Hematopoietic multipotent progenitor cell treated with erythropoietin and hydrocortisone succinate and interleukin-3 and kit ligand, for 17 days (in vitro differentiated cells): ENCODE measurements at places on chromosomes 13 and 19.

DNA sequence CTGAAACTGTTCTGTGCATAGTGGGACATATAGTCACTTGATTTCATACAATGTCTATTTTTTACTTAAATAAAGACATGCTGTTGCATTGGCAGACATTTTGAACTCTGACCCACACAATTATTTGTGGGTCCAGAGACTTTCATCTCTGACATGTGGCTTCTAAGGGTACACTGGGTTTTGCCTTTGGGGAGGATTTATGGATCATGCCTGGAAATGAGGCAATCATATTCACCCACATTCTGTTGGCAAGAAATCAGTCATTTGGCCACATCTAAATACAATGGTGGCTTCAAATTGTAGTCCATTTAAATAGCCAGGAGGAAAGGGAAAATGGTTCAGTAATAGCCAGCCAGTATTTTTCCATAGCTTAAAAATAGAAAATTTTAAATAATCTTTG, 238.3 kb upstream of the KLF12 start:
- DNase-seq, result no peak

DNA sequence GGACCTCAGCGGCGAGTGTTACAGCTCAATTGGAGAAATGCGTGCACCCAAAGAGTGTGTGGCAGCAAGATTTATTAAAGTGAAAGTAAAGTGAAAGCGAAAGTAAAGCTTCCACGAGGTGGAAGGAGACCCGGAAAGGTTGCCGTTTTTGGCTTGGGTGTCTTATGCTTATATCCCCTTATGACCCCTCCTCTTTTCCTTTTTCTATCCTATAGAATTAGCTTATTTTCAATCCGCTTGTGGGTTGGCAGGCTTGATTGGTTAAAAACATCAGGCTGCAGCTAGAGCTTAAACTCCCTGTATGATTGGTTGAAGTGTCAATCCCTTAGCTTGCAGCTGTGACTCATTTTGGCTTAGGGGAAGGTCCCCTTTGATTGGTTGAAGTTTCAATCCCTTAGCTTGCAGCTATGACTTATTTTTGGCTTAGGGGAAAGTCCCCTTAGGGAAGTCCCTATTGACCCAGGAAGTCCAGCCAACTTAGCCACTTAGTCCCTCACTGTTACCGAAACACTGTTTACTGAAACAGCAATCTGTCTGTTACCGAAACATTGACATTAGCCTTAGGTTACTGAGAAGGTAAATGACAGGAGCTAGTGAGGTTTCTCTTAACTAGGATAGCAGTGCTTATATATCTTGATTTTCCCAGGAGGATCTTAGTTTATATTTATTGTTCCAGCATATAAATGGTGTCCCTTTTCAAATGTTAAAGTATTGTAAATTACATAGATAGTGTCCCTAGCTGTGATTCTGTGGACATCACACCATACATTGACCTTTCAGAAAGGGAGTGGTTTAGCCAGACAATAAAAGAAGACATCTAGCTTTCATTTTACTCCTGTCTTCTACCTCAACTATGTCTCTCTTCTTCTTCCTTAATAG, 575.8 kb downstream of the DACH1 start:
- DNase-seq, result peak; percentile 72

DNA sequence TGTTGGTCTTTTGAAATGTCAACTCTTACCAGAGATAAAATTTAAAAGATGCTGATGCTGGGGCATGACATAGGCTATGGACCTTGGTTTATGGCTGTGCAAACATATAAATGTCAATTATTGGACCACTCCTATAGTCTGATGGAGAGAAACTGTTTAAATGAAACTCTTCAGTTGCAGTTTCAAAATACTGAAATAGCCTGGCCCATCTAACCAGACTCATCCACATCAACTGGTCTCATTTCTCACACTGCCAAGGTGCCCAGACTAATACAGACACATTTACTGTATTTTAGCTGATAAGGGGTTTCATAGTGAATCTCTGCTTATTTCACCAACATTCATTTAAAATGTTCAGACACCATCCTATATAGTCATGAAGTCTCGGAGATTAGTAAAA, 19.9 kb downstream of the SERPINE3 start:
- DNase-seq, result no peak

DNA sequence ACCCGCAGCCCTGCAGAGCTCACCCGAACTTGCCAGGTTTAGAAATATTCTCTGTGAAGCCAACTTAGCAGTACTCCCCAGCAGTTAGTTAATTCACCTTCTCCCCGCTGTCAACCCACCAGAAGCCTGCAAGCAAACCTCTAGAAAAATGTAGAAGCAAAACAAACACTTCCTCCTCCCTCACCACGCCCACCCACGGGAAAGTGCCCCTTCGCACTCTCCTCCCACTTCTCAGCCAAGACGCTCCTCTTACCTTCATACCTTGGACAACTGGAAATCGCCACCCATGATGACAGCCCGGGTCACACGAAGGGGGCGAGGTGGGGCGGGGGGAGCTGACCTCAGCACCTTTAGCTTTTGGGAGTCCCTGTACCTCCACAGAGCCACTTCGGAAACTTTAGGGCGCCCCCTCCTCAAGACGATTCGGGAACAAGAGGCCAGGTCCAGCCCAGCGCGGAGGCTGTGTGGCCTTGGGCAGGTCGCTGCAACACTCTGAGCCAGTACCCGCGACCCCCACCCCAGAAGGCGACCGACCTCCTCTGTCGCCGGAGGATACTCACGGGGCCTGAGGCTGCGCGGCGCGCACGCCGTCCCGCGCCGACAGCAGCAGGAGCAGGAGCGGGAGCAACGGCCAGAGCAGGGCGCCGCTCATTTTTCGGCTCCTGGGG, 485 bp downstream of the CPAMD8 start:
- no peak for DNase-seq

DNA sequence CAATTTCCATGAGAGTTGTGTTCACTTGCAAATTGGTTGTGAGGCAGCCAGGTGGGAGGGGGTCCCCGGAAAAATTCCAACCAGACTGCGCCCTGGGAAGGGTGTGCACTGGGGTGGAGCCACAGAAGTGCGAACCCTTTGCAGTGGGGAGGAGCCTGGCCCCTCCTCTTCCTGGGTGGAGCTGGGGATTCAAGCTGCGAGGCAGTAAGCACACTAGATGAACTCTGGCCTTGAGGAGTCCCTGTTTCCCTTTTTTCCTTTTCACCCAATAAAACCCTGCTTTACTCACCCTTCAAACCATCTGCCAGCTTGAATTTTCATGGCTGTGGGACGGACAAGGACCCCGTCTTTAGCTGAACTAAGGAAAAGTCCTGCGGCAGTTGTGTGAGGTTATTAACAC, 31.0 kb upstream of the MBNL2 start:
- peak; percentile 17 for DNase-seq

DNA sequence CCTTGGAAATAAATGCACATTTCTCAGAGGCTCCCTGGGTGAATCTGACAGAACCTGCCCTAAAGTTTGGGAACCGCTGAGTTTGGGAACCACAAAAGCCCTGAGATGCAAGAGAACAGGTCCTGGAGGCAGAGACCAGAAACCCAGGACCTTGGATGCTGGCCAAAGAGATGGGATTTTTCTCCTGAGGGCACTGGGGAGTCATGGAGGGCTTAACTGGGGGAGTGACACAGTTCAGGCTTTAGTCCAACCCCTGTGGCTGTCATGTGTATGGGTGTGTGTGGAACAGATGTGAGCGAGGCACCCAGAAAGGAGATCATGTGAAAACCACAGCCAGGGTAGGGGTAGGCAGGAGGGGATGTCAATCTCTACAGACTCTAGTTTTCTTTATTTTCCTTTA, 3.9 kb upstream of the NCCRP1 start:
- DNase-seq, result no peak

DNA sequence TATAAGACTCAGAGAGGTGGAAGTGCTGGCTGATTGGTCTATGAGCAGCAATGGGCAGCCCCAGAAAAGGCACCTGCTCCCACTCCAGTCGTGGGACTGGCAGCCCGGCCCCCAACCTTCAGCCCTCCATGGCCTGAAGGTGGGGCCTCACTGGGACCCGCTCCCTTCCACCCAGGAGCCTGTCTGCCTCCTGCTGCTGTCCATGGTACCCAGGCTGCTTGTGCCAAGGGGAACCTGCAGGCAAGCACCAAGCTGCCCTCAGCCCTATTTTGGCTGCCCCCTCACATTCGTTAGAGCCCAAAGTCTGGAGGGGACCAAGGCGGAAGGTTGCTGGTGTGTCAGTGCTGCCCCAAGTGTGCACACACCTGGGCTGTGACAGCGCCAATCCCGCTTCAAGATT, 2304.9 kb downstream of the PCDH9 start:
- no peak for DNase-seq

DNA sequence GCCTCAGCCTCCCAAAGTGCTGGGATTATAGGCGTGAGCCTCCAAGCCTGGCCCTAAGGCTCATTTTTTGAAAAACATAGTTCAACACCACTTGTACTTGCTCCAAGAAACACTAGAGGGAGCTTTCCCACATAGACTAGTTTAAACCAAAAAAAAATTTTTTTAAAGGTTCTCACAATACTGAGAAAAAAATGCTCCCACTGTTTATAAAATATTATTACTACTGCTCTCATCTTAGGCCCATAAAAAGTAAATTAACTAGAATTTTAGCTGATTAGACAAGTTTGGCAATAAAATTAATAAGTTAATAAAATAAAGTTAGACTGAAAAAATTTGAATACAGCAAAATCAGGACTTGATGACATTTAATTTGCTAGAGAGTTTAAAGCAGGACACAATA, 109.5 kb downstream of the TBC1D4 start:
- peak; percentile 27 for DNase-seq

GRCh38 chr19:2240881-2241760, 4.5 kb downstream of the SF3A2 start:
- DNase-seq, result no peak

- no peak for DNase-seq
Measured at GRCh38 chr13:79385694-79386093, 20.4 kb downstream of the RBM26 start.

GRCh38 chr13:112904436-112904960, 64.5 kb upstream of the MCF2L start:
- DNase-seq, result no peak

- DNase-seq, result no peak
Measured at GRCh38 chr13:28744091-28744536, 25.3 kb upstream of the SLC46A3 start.

GRCh38 chr13:79496188-79496587, 15.2 kb downstream of the NDFIP2 start:
- no peak for DNase-seq
